ENCODE measurements at places on chromosomes 5 and 9. TPM values are rescaled to one million over a fixed set of nuclear protein-coding genes. Genes with fewer than 3 reads are reported as not detected.

Gene KIAA0825
- total RNA-seq = 1.5 TPM

DNA sequence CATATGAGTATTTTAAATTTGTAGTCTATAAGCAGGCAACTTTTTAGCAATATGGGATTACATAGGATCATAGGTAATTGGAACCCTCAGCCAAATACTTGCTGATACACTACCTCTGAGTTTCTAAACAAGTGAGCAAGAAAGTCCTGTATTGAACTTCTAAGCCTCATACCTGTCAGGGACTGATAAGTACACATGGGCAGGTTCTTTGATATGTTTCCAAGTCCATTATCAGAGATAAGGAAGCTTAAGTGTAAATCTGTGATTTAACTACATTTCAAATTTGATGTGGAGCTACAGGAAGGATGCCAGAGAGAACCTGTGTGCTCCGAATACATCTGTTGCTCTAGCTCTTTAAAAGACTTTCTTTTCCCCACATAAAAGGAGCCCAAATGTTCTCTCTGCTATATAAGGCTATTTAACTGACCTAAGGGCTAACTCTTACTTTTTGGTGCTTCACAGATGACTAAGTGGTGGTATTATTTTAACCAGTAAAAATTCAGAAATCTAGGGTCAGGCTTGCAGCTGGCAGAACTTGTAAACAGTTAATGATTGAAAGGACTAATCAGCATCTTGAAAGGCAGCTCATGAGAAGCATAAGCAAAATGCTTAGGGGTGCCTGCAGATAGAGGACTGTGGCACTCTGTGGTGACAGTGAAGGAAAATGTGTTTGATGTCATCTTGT lies 228.6 kb downstream of the NR3C1 start:
- no peak for DNase-seq

DNA sequence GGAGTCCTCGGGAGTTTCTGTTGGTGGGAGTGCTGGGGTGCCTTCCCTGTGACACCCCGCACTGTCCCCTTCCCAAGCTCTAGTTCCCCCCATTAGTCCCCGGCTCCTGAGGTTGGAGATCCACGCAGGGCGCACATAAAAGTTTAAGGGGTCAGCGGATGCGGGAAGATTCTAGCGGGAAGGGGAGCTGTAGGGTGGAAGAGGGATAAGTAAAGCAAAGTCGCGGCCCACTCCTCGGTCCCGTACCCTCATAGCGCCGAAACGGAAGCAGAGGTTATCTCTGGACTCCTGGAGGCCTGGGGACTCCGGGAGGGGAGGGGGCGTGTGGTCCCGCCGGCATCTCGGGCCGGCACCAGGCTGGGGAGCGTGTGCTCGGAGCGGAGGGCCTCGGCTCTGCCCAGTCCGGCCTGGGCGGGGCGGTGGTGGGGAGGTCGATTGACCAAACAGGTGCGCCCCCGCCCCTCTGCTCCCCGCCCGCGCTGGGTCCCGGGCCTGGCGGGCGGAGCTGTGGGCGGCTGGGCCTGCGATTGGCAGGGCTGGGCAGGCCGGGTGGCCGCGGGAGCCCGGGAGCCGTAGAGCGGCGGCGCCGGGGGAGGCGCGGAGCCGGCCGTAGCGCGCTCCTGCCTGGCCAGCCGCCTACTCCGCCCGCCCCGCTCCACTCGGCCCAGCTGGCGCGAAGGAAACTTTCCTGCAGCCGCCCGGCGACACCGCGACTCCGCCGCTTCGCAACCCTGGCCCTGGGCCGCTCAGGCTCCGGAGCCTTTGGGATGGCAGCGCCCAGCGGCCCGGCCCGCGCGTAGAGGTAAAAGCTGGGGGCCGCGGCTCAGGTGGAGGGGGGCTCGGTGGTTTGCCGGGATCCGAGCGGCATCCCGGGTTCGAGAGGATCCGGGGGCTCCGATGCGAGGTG lies 52.2 kb upstream of the DAB2IP start:
- no peak for DNase-seq

GRCh38 chr5:139232147-139232724 lies 34.1 kb upstream of the SIL1 start:
- no peak for DNase-seq

DNA sequence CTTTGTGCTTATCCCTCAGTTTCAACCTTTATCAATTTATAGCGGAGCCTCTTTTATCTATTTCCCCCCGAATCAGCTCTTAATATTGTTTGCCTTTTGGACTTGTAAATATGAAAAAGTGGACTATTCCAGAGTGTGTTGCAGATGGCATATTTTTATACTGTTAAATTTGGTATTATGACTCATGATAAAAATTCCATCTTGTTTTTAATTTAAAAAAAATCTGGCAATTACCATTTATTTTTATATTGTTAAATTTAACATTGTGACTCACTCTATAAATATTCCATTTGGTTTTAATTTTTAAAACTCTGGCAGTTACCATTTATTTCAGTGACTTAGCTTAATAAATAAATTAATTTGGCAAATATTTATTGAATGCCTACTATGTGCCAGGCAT lies 37.5 kb downstream of the RBM27 start:
- DNase-seq = no peak

DNA sequence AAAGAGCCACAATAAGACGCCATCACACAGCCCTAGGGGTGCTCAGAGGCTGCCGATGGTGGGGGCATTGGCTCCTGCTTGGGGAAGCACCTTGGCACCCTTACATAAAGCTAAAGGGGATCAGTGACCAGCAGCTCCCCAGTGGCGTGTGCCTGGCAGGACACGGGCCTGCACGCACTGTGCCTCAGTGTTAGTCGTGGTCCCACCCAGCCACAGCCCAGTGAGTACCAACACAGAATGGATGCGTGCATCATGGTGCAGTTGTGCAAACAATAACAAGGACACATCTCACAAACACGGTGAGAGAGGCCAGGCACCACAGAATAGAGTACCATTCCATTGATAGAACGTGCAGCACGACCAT lies 103.2 kb downstream of the WNK2 start:
- no peak for DNase-seq

GRCh38 chr9:115799734-115800133 lies 353.9 kb upstream of the PAPPA start:
- DNase-seq = no peak
